Ovary (tissue), 10 donors: ENCODE measurements at places on chromosomes 3 and 15. TPM values are rescaled to one million over a fixed set of nuclear protein-coding genes. Genes with fewer than 3 reads are reported as not detected.
A peak's percentile ranks its signal among the peaks of the same experiment; 100 is the strongest.

- DNase-seq: no peak
- H3K4me3 ChIP-seq: no peak overlapping the region
- peaks cover 11% of the 10 kb centered on the region for H3K4me1 ChIP-seq
These were observed 38.1 kb downstream of the TM2D3 start for GRCh38 chr15:101614001-101614585.

GRCh38 chr3:143127801-143128200 is 8.2 kb downstream of the CHST2 start:
- no peak overlapping the region for H3K27ac ChIP-seq
- no peak overlapping the region for H3K4me3 ChIP-seq
- no peak for DNase-seq
- no peaks in the 10 kb centered on the region for H3K4me1 ChIP-seq
- H3K36me3 ChIP-seq: no peaks in the 10 kb centered on the region

GRCh38 chr3:28268989-28269388 is 27.6 kb downstream of the CMC1 start:
- H3K36me3 ChIP-seq: no peaks in the 10 kb centered on the region
- no peak overlapping the region for H3K27ac ChIP-seq
- DNase-seq: no peak
- no peak overlapping the region for H3K4me3 ChIP-seq

- H3K4me3 ChIP-seq: no peak overlapping the region
- no peaks in the 10 kb centered on the region for H3K27me3 ChIP-seq
- no peaks in the 10 kb centered on the region for H3K36me3 ChIP-seq
- no peak for DNase-seq
- H3K27ac ChIP-seq: no peak overlapping the region
- peaks cover 16% of the 10 kb centered on the region for H3K4me1 ChIP-seq
These were observed 37.7 kb downstream of the PCSK6 start for GRCh38 chr15:101451846-101452245.

GRCh38 chr15:51575775-51576174 is 46.8 kb downstream of the DMXL2 start:
- DNase-seq: no peak
- no peaks in the 10 kb centered on the region for H3K36me3 ChIP-seq
- H3K4me3 ChIP-seq: no peak overlapping the region
- no peak overlapping the region for H3K27ac ChIP-seq

- no peaks in the 10 kb centered on the region for H3K27me3 ChIP-seq
- no peaks in the 10 kb centered on the region for H3K36me3 ChIP-seq
- H3K27ac ChIP-seq: no peak overlapping the region
- no peak overlapping the region for H3K4me3 ChIP-seq
- DNase-seq: no peak
These were observed 7.0 kb upstream of the RFT1 start for GRCh38 chr3:53137221-53137620.

DNA sequence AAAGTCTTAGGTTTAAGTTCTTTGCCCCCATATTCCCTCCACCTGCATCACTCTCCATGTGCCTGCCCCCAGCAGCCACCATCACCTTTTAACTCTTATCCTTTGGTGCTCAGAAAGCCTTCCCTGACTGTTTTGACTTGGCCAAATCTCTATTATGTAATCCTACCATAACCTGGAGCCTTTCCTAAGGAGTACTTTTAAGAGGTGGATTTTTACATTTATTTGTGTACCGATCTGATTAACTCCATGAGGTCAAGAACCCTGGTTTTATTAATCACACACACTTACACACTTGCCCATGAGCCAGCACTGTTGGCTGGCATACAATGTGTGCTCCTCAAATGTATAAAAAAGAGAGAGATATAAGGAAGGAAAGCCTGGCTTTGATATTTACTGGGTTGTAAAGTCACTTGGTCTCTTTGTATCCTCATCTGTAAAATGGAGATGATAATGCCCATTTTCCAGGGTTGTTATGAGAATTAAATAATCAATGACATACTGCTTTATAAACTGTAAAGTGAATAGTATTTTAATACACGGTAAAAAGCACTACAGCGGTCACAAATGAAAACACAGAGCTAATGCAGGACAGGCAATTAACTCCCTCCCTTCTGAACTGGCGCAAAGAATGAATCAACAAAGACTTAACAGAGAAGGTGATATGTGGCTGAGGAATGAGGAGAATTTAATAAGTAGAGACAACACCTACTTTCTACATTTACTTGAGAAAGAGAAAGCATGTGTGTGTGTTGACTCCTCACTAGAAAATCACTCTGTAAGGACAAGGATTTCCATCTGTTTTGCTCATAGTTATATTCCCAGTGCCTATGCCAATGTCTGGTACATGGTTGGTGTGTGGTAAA is 45.4 kb downstream of the ATP13A4 start:
- DNase-seq: no peak
- no peaks in the 10 kb centered on the region for H3K4me1 ChIP-seq
- no peaks in the 10 kb centered on the region for H3K36me3 ChIP-seq
- no peak overlapping the region for H3K4me3 ChIP-seq
- no peaks in the 10 kb centered on the region for H3K27me3 ChIP-seq

GRCh38 chr3:100226712-100227429 is 33.9 kb upstream of the TBC1D23 start:
- H3K4me3 ChIP-seq: no peak overlapping the region
- no peaks in the 10 kb centered on the region for H3K27me3 ChIP-seq
- H3K4me1 ChIP-seq: no peaks in the 10 kb centered on the region
- H3K36me3 ChIP-seq: no peaks in the 10 kb centered on the region

- no peaks in the 10 kb centered on the region for H3K36me3 ChIP-seq
- no peaks in the 10 kb centered on the region for H3K4me1 ChIP-seq
- no peak overlapping the region for H3K27ac ChIP-seq
- no peaks in the 10 kb centered on the region for H3K27me3 ChIP-seq
These were observed 24.7 kb downstream of the C3orf20 start for GRCh38 chr3:14699643-14700042.

DNA sequence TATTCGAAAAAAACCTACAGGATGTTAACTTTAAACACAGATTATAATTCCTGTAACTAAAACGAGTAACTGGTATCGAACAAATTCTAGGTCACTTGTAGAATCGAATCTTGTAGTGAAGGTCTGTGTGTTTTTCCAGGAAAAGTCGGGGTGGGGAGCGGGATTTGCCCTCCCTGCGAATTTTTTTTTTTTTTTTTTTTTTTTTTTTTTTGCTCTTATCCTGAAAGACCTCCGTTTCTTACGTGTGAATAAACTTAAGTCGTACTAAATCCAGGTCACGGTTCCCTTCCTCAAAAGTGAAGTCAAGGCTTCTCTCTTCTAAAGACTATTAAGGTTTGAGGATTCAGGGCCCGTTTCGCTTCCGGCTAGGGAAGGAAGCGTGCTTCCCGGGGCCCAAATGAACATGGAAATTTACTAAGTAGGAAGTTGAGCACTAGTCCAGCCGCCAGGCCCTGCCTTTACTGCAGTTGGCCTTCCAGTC is 770 bp downstream of the TBC1D5 start:
- peak overlapping the region; percentile 93 for H3K27ac ChIP-seq
- no peaks in the 10 kb centered on the region for H3K36me3 ChIP-seq
- no peaks in the 10 kb centered on the region for H3K27me3 ChIP-seq

GRCh38 chr3:20043396-20043795 is 3.1 kb downstream of the KAT2B start:
- no peaks in the 10 kb centered on the region for H3K36me3 ChIP-seq
- peaks cover 7% of the 10 kb centered on the region for H3K4me1 ChIP-seq
- no peak overlapping the region for H3K4me3 ChIP-seq
- H3K27me3 ChIP-seq: no peaks in the 10 kb centered on the region

Gene STAB1
- total RNA-seq: 50.0 TPM

Gene ZPLD1
- total RNA-seq: 0.13 TPM

Gene RASGRP1
- total RNA-seq: 15.5 TPM

Gene CYP1A2
- not detected for total RNA-seq

Gene NMB
- 7.0 TPM for total RNA-seq
